T-helper 1 cell (primary cell): ENCODE measurements at places on chromosomes 16 and 17.

DNA sequence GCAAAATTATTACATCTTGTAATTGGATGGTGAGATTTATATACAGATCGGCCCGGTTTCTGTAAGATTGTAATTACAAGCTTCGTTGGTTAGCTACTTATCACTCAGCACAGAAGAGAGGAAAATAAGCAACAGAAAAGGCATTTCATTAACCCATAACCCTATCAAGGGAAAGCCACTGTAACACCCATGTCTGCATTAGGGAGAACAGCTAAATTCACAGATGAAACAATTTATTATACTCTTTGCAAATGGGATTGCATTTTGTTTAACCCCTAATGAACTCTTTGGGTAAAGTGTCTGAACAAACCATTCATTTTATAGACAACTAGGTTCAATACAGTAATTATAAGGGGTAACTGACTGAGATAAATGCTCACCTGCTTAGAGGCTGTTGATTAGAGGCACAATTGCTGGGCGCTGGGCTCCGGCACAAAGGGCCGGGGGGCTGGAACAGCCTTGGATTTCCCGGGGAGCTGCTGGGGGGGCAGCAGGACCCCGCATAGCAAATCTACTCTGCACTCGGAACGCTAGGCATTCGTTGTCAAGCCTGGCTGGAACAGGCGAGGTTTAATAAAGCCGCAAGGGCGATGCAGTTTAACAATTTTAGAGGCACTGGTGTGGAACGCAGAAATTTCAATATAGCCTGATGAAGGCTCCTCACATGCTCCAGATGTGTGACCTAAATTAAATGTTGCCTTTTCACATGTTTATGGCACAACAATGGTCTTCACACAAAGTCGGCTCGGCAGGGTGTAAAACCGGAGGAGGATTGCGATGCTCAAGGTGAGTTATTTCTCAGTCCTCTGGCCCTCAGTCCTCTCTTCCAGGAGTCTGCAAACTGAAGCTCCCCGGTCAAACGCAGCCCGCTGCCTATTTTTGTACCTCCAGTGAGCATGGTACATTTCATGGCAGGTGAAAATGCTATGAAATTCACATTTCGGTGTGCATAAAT is 134.0 kb upstream of the IRX6 start:
- no peak for DNase-seq

DNA sequence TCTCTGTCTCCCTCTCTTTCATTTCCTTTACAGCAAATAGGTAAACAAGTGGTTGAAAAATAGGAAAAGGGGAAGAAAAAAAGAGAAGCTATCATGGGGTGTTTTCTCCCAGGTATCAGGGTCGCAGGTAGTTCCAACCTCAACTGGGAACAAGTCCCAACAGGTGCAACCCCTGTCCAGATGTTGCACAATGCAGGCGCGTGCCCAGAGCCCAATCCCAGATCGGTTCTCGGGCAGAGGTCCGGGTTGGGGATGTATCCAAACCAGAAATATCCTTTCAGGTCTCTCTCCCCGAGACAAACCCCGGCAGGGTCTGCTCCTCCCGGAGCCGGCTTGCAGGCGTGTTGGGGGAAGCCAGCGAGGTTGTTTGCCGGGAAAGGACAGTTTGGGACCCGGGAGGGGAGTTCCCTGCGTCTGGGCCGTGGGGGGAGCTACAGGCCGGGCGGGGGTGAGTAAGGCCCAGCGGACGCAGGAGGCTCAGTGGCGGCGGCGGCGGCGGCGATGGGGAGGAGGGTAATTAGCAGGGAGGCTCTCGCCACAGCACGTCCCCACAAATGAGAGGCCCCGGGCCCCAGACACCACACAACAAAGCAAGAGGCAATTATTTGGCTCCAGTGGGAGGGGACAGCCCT is 21.2 kb upstream of the SP6 start:
- DNase-seq, result no peak

DNA sequence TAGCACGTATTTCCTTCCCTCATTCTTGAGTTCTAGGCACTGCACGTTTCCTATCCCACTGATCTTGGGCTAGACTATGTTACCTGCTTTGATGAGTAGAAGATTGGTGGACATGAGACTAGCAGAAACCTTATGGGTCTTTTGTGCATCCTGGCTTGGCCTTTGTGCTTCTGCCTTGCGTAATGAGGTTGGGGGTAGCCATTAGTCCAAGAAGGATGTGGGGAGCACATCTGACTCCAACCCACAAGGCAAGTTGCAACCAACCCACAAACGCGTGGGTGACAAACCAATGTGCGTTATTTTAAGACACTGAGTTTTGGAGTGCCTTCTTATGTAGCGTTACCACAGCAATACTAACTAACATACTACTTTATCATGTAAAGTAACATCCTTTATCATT is 180.4 kb upstream of the IRX5 start:
- DNase-seq, result no peak

DNA sequence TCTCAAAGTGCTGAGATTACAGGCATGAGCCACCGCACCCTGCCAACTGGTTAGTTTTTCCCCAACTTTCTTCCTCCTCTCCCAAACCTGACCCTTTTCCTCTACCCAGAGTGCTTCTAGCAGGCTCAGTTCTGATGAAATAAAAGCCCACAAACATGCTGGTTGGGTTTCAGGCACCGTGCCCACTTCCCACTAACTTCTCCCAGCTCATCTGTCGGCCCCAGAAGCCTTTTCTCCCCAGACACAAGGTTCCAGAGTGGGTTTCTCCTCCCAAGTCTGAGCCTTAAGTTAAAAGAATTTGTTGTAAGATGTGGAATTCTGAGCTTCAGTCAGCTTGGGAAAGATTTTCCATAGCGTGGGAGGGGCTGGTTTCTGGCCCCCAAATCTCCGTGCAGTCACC is 11.5 kb upstream of the SCN4A start:
- no peak for DNase-seq

DNA sequence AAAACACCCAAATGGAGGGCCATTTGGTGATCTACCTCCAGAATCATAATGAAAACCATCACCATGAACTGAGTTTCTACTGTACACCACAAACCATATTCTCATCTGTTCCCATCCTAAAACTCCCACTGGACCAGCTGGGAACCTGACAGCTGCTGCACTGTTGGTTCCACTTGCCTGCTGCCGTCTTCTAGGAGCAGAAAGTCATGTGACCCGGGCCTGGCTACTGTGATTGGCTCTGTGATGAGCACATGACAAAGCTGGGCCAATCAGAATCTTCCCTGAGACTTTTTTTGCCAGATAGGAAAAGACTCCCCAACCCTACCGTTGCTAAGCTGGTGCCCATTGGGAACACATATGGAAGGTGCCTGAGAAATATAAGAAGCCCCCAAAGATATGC is 264.2 kb downstream of the MRTFB start:
- DNase-seq, result no peak

DNA sequence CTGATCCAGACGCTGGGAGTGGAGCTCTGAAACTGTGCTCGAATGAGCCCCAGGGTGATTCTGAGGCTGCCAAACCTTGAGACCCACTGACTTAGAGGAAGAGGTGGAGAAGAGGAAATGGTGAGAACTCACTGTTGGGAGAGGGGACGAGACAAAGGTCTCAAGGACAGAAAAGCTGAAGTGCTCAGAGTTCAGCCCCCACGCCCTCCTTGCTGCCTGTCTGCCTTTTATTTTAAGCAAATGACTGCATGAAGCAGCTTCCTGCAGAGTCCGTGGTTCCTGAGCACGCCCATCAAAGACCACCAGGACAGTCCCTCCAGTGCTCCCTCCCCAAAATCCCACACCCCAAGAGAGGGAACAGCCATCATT is 20.4 kb downstream of the COTL1 start:
- no peak for DNase-seq

DNA sequence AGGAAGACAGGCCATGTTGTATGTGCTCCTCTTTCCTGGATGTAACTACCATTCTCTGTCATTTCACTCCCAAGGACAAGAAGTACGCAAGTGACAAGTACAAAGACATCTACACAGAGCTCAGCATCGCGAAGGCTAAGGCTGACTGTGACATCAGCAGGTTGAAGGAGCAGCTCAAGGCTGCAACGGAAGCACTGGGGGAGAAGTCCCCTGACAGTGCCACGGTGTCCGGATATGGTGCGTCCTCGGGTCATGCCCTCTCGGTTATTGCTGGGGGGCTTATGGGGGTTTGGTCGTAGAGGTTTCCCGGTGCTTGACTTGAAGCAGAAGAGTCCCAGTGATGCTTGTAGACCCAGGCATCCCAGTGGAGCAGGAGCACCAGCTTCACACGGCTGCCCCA is 29.0 kb downstream of the PLD6 start:
- no peak for DNase-seq

DNA sequence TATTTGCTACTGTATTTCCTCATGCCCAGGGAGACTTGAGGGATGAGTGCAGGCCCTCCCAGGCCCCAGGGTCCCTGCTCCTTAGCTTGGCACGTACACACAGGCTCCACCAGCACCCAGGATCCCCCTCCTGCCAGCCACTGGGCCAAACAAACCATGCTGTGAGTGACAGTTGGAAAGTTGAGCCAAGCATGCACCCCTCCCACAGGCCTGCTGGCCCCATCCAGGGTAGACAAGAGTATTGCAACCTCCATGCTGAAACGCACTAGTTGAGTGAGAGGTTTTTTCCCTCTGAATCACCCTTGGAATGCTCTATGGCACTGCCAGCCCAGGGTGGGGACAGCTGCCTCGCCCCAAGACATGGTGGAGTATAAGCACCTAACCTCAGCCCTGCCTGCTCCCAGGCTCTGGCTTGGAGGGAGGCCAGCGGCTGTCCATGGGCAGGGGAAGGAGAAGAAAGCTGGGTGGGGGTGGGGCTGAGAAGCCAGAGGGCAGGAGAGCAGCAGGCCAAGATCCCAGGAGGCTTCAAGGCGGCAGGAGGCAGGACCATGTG is 49.6 kb downstream of the PITPNM3 start:
- DNase-seq, result no peak

DNA sequence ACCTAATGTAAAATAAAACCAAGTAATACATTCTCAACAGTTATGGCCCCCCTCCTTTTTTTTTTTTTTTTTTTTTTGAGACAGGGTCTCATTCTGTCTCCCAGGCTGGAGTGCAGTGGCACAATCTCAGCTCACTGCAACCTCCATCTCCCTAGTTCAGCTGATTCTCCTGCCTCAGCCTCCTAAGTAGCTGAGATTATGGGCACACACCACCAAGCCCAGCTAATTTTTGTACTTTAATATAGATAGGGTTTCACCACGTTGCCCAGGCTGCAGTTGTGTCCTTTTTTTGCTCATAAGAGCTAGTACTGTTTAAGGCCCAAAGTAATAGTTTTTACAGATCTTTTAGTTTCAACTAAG is 18.3 kb downstream of the EARS2 start:
- DNase-seq, result no peak

DNA sequence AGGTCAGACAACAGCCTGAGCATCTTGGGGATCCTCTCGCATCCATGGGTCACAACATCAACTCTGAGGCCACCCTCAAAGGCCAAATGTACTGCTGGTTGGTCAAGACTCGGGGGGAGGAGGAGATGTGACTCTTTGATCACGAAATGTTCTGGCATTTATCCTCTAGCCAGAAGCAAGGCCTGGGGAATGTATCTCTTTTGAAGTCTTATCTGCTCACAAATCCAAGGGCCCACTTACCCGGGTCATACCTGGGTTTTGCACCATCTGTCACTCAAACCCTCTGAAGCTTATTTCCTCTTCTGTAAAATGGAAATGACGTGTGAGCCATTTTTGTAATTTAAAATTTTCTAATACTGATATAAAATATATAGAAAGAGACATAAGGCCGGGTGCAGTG is 13.2 kb downstream of the CA7 start:
- no peak for DNase-seq

- peak; percentile 20 for DNase-seq
Measured at GRCh38 chr17:4498461-4499397, at the start of gene SPNS2. Gene SPNS2, plus strand, starts transcription at chr17:4498881. Its CDS starts 167 bp downstream, at chr17:4499048.

DNA sequence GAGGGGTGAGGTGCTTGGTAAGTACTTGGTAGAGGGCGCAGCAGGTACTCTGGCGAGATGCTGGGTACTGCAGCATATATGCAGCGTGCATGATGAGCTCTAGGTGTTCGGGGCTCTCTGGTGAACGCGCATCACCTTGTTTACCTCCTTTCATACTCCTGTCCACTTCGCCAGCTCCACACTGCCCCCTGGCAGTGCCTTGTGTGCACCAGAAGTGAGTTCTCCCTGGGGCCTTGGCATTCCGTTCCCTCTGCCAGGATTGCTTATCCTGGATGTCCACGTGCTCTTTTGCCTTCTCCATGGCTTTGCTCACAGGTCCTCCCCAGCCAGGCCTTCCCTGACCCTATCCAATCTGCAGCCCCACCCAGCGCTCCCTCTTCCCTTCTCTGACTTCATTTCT is 154.2 kb downstream of the MRM1 start:
- DNase-seq, result no peak

GRCh38 chr16:57677622-57678369 is 9.7 kb downstream of the ADGRG3 start:
- DNase-seq, result no peak

DNA sequence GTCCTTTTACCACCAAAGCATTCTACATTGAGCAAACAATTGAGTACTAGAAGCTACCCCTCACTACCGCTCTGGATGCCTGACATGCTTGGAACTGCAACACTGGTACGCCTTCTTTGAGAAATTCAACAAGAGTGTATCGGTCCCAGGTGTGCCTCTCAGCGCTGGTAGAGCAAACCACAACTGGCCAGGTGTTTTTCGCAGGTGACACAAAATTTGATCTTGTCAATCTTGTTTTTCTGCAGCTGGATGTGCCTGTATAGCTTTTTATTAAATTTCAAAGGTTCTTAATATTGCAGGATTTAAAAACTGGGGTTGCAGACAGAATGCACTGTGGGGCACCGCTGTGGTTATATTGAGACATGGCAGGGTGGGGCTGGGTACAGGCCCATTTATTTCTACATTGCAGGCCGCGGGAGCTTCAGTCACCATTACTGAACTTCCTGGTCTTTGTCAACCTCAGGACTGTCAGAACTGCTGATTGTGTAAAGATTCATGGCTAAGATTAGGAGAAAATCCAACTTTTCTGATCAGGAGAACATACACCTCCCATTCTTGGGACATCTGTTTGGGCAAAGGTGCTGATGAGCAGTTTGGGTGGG is 4.5 kb upstream of the SNX20 start:
- no peak for DNase-seq
